Activated CD8-positive, alpha-beta T cell treated with anti-CD3 and anti-CD28 coated beads, Interleukin-2, amount 10 ng/mL, durations not matched to agents 7 days and 5 days (primary cell): ENCODE measurements at places on chromosomes 3 and 15. TPM values are rescaled to one million over a fixed set of nuclear protein-coding genes. Genes with fewer than 3 reads are reported as not detected.

GPR62 gene
- not detected for total RNA-seq

ROBO2 gene
- total RNA-seq = not detected

SV2B gene
- total RNA-seq = not detected

GJD2 gene
- not detected for total RNA-seq

FANCD2OS gene
- not detected for total RNA-seq

CASR gene
- total RNA-seq = not detected

CEP152 gene
- total RNA-seq = 40.0 TPM

TRIM59 gene
- total RNA-seq = 53.5 TPM

VILL gene
- total RNA-seq = 14.6 TPM

CLDN11 gene
- not detected for total RNA-seq

IGSF10 gene
- not detected for total RNA-seq

NUDT16 gene
- 7.8 TPM for total RNA-seq

GOLGA8N gene
- total RNA-seq = 36.9 TPM

OXSR1 gene
- 56.9 TPM for total RNA-seq

FMN1 gene
- not detected for total RNA-seq

GPR27 gene
- total RNA-seq = 0.40 TPM

ADAMTSL3 gene
- total RNA-seq = not detected

MESP2 gene
- not detected for total RNA-seq

ACTC1 gene
- not detected for total RNA-seq

GOLGA8H gene
- total RNA-seq = not detected

IL5RA gene
- not detected for total RNA-seq

CPNE9 gene
- total RNA-seq = not detected

COL6A5 gene
- total RNA-seq = not detected

HYKK gene
- 1.1 TPM for total RNA-seq
